NCI-H524 treated with DMSO at 0.1 percent for 48 hours (cell line): ENCODE measurements at places on chromosomes 3 and 15.
A peak's percentile ranks its signal among the peaks of the same experiment; 100 is the strongest.

- no peak for DNase-seq
Observed at GRCh38 chr3:139113231-139113992, 68.7 kb upstream of the PRR23C start.

DNA sequence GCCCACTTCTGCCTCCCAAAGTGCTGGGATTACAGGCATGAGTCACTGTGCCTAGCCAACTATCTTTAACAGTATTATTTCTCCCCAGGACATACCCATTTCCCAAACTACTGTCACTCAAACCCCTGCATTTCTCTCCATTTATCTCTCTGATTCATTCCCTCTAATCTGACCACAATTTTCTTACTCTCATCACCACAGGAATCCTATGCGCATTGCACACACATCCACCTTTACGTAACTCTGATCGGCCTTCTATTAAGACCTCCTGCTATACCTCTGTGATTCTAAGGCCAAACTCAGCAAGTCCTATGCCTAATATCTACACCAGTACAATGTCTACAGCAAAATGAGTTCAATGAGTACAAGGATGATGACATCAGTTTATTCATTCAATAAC is 235.0 kb downstream of the ULK4 start:
- no peak for DNase-seq

DNA sequence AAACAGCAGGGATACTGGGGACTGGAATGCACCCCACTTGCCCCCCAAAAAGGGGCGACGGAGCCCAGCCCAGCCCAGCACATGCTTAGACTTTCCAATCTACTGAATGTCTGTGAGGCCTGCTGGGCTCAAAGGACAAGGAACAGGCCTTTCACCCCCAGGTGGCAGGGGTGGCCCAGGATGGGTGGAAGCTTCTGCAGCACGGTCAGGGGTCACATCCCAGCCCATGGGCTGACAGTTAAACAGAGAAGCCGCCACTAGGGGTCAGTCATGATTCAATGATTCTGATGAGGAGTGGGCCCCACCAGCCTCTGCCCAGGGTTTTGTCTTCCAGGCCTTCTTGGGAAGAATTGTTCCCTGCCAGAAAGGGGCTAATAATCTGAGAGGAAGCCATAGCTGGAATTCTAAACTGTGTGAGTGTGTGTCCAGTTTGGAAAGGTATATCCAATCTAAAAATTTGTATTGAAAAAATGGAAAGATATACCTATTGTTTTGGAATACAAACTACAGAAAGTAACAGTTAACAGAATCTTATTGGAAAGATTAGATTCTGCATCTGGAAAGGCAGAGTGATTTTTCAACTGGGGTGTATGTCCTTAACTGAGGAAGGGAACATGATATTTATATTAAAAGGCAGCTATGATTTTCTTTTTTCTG is 2.2 kb downstream of the CHRNB4 start:
- DNase-seq = peak; percentile 53

DNA sequence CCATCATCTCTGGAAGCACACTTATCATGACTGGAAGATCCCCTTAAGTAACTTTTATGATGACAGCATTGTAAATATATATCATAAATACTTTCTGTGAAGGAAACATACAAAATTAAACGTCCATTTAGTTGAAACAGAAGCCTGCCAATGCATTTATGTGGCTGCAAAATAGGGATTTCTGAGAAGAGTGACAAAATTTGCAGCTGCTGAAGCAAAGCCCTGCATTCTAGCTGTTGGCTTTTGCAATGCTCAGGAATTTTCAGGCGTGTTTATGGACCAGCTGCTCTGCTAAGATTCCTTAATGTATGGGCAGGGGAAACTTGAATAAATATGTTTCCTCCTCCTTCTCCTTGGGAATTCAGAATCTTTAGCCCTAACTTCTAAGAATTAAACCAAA is 137.3 kb downstream of the CACNA2D3 start:
- DNase-seq = no peak

DNA sequence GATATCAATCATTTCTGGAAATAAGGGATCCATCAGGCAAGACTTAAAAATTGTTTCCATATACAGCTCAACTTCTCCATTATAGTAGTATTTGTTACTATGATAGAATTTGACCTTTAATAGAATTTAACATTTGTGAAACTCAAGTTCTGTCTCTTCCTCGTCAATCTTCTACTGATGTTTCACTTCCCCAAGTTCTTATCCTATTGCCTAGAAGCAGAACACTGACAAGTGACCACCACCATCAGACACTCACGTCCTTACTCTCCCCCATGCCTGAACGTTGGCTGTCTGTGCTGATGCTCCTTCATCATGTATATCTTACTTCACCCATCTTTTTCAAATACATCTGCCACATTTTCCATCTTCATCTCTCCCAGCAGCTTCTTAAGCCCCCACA is 26.6 kb upstream of the TAFA4 start:
- no peak for DNase-seq

DNA sequence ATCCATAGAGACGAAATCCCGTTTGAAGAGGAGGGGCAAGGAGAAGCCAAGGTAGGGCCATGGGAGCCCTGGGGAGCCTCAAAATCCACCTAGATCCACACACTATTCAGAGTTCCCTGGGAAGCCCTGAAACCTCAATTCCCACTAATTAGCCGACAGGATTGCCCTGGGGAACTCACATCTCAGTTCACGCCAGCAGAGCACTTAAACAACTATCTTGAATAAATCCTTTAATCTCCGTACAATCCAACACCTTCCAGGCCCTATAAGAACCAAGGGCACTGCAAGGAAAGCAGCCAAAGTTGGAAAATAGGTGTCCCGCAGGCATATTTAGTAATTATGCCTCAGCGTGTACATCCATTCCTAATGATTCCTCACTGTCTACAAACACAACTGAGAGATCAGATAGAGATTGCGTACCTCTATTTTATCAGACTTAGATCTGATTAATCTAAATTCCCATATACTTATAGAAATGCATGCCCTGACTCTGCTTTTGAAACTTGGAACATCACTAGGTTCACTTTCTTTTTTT is 25.6 kb upstream of the EIF4A2 start:
- no peak for DNase-seq

GRCh38 chr15:79954661-79955060 is 16.3 kb downstream of the BCL2A1 start:
- DNase-seq = no peak

DNA sequence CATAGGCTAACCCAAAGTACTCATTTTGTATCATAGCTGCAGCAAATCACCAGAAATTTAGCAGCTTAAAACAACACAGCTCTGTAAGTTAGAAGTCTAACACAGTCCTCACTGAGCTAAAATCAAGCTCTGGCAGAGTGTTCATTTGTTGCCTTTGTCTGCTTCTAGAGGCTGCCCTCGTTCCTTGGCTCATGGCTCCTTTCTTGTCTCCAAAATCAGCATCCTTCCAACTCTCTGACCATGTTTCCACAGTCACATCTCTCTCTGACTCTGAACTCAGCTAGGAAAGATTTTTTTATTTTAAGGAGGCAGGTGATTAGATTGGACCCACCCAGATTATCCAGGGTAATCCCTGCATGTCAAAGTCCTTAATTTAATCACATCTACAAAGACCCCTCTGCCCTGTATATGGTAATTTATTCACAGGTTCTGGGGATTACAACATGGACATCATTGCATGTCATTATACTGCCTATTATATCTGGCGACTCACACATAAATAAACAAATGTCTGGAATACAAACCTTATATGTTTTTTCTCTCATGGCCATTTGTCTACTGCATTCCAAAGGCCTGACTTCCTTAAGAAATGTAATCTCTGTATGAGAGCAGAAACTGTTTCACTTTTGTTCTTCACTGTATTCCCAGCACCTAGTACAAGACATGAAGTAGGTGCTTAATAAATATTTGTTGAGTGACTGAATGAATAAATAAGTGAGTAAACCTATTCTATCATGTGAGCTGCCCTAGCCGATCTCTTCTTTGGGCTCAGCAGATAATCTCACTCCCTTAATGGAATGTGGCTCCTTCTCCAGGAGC is 15.1 kb upstream of the UACA start:
- no peak for DNase-seq

DNA sequence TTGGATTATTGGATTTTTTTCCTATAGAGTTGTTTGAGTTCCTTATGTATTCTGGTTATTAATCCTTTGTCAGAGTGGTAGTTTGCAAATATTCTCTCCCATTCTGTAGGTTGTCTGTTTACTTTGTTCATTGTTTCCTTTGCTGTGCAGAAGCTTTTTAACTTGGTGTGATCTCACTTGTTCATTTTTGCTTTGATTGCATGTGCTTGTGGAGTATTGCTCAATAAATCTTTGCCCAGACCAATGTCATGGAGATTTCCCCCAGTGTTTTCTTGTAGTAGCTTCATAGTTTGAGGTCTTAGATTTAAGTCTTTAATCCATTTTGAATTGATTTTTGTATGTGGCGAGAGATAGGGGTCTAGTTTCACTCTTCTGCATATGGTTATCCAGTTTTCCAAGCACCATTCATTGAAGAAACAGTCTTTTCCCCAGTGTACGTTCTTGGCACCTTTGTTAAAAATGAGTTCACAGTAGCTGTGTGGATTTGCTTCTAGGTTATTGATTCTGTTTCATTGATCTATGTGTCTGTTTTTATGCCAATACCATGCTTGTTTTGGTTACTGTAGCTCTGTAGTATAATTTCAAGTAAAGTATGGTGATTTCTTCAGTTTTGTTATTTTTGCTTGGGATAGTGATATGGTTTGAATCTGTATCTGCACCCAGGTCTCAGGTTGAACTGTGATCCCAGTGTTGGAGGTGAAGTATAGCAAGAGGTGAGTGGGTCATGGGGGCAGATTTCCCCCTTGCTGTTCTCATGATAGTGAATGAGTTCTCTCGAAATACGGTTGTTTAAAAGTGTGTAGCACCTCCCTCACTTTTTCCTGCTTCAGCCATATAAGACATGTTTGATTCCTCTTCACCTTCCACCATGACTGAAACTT is 46.1 kb upstream of the TNFSF10 start:
- DNase-seq = no peak

DNA sequence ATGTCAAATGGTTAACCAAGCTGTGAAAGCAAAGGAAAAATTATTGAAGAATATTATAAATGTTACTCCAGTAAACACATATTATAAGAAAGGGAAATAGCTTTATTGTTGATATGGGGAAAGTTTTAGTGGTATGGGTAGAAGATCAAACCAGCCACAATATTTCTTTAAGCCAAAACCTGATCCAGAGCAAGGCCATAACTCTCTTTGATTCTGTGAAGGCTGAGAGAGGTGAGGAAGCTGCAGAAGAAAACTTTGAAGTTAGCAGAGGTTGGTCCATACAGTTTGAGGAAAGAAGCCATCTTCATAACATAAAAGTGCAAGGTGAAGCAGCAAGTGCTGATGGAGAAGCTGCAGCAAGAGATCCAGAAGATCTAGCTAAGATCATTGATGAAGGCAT is 54.8 kb downstream of the LYZL4 start:
- DNase-seq = no peak

DNA sequence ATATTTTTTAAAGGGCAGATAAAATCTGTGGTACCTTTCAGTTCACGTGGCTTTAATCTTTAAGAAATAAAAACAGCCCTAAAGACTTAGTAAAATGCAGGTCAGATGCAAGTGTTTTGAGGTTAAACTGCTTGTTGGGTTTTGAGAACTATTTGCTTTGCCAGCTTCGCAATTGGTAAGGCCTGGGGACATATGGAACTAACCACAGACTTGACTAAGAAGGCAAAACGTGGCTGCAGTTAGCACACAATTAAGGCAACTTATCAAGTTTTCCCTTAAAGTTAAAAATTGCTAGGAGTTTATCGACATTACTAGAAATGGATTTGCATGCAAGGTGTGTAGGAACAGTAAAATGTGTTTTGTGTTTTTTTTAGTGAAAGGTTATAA is 206.9 kb downstream of the ZNF385D start:
- no peak for DNase-seq

- no peak for DNase-seq
Observed at GRCh38 chr3:177468331-177468730, 271.0 kb upstream of the TBL1XR1 start.

DNA sequence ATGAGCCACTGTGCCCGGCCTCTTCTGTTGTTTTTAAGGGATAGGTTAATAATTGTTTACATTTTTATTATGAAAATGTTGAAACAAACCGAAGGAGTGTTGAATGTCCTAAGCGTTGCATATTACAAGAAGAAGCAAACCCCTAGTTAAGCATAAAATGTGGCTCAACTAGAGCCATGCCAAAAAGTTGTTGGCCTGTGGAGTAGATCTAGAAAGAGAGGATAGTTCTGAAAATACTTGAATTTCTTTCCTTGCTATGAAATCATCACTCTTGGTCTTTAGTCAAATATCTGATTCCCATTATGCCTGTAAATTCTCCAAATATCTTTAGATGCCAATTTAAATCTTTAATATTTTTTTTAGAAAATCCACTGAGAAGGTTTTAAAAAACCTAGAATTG is 12.8 kb downstream of the RBP2 start:
- no peak for DNase-seq
